ENCODE measurements at places on chromosomes 16 and 17.

- H3K27ac ChIP-seq: no peak overlapping the region
- H3K27me3 ChIP-seq: no peaks in the 10 kb centered on the region
Measured at GRCh38 chr17:17084941-17085340, 42.7 kb downstream of the MPRIP start.

GRCh38 chr16:24839347-24839972 lies 6.3 kb upstream of the SLC5A11 start:
- no peaks in the 10 kb centered on the region for H3K36me3 ChIP-seq
- H3K27ac ChIP-seq: no peak overlapping the region
- H3K4me3 ChIP-seq: no peak overlapping the region
- no peaks in the 10 kb centered on the region for H3K4me1 ChIP-seq
- no peak for DNase-seq

DNA sequence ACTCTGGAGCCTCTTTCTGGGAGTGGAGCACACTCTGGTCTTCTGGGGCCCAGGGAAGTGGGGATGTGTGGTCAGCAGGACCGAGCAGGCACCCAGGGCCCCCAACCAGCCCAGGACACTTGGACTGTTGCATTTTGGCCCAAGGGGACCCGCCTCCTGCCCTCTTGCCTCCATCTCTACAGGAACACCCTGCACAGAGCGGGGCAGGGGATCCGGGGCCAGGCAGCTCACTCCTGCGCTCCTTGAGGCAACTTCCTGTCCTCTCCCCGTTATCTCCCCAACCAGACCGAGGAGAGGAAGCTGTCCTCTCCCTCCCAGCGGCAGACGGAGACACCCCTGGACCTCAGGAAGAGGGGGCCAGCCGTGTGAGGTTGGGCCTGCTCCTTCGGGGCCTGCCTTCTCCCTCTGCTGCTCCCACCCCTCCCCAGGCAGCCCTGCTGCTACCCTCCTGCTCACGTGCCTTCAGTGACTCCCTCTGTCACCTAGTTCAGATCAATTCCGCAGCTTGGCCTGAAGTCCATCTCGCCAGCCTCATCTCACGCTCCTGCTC lies 10.0 kb upstream of the ATP2A3 start:
- no peak for DNase-seq
- H3K36me3 ChIP-seq: no peaks in the 10 kb centered on the region
- no peak overlapping the region for H3K27ac ChIP-seq
- H3K27me3 ChIP-seq: no peaks in the 10 kb centered on the region
- H3K4me1 ChIP-seq: peaks cover 8% of the 10 kb centered on the region
- H3K4me3 ChIP-seq: no peak overlapping the region

DNA sequence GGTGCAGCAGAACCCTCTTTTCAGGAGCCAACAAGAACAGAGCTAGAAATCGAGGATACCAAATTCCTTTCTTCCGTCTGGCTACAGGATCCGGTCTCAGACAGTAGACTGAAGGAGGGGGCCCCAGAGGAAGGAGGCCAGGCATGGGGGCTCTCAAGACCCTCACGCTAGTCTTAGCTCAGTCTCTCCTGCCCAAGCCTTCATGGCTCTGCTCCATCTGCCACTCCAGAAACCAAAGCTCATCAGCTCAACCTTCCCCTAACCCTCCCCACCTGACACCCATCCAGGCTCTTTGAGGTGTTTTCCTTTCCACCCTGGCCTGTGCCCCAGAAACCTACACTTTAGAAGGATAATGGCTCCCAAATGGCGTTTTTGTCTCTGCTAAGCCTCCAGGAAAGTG lies 6.2 kb upstream of the TMEM92 start:
- no peak overlapping the region for H3K4me3 ChIP-seq
- H3K36me3 ChIP-seq: no peaks in the 10 kb centered on the region
- H3K27ac ChIP-seq: no peak overlapping the region

GRCh38 chr17:42872251-42872965 lies 21.4 kb downstream of the AOC3 start:
- no peak overlapping the region for H3K4me3 ChIP-seq
- H3K4me1 ChIP-seq: no peaks in the 10 kb centered on the region
- DNase-seq: no peak
- H3K36me3 ChIP-seq: no peaks in the 10 kb centered on the region
- no peak overlapping the region for H3K27ac ChIP-seq

GRCh38 chr17:59331929-59332748 lies 684 bp downstream of the YPEL2 start:
- DNase-seq: peak; percentile 13
- peak overlapping the region; percentile 88 for H3K4me3 ChIP-seq
- H3K27ac ChIP-seq: no peak overlapping the region
- H3K27me3 ChIP-seq: no peaks in the 10 kb centered on the region

DNA sequence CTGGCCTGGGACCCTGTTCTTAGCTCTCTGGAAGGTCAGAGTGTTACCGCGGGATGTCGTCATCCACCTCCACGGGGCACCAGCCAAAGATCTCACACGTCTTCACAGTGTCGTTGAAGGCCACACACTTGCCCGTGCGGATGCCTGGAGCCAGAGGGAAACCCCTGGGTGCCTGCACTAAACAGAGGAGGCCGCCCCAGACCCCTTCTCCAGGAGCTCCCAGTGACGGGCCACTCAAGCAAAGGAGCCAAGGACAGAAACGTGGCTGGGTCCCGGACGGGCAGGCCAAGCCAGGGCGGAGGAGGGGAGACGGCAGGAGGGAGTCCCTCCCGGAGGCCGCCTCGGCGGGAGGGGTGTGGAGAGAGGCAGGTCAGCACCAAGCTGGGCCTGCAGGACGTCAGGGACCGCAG lies 11.0 kb upstream of the CAMKK1 start:
- no peaks in the 10 kb centered on the region for H3K4me1 ChIP-seq
- no peaks in the 10 kb centered on the region for H3K36me3 ChIP-seq
- no peaks in the 10 kb centered on the region for H3K27me3 ChIP-seq
- no peak overlapping the region for H3K27ac ChIP-seq
- no peak for DNase-seq

GRCh38 chr16:81739503-81739902 lies 39.6 kb upstream of the PLCG2 start:
- DNase-seq: no peak
- H3K36me3 ChIP-seq: no peaks in the 10 kb centered on the region
- no peak overlapping the region for H3K4me3 ChIP-seq
- no peak overlapping the region for H3K27ac ChIP-seq
- peaks cover 17% of the 10 kb centered on the region for H3K4me1 ChIP-seq
- H3K27me3 ChIP-seq: peaks cover 2% of the 10 kb centered on the region

- peaks cover 11% of the 10 kb centered on the region for H3K36me3 ChIP-seq
- no peaks in the 10 kb centered on the region for H3K27me3 ChIP-seq
- H3K4me1 ChIP-seq: peaks cover 13% of the 10 kb centered on the region
- DNase-seq: no peak
Measured at GRCh38 chr17:82582213-82582612, 62.7 kb downstream of the FOXK2 start.

DNA sequence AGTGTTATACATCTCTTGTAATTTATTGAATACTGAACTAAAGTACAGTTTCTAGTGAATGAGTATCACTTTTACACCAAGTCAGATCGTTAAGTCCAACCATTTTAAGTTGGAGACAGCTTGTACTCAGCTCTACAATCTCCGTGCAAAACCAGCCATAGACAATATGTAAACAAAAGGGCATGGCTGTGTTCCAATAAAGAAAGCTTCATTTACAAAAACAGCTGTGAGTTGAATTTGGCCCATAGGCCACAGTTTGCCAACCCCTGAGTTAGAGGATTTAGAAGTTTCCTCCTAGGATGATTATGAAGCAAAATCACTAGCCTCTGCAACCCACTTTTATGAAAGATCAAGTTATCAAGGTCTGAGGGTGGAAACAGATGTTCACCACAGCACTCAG lies 105.7 kb upstream of the RCVRN start:
- no peak overlapping the region for H3K27ac ChIP-seq
- no peaks in the 10 kb centered on the region for H3K36me3 ChIP-seq
- DNase-seq: no peak
- H3K4me1 ChIP-seq: no peaks in the 10 kb centered on the region
- H3K4me3 ChIP-seq: no peak overlapping the region

DNA sequence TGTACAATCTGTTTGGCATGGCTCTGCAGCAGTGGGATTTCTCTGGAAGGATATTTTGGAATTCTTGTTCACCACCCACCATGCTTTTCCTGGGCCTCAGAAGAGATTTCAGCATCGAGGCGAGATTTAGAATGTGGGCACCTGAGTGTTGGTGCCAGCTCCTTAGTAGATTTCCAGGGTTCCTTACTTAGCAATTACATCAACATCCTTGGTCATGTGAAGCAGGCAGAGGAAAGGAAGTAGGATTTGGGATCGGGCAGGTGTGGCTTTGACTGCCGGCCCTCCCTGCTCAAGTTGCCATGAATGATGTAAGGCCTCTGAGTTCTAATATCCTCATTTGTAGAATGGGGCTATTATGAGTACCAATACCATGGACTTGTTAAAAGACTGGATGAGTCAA lies 13.1 kb upstream of the RBFOX1 start:
- H3K27me3 ChIP-seq: no peaks in the 10 kb centered on the region
- DNase-seq: no peak
- no peaks in the 10 kb centered on the region for H3K36me3 ChIP-seq
- no peak overlapping the region for H3K27ac ChIP-seq
- H3K4me1 ChIP-seq: no peaks in the 10 kb centered on the region

DNA sequence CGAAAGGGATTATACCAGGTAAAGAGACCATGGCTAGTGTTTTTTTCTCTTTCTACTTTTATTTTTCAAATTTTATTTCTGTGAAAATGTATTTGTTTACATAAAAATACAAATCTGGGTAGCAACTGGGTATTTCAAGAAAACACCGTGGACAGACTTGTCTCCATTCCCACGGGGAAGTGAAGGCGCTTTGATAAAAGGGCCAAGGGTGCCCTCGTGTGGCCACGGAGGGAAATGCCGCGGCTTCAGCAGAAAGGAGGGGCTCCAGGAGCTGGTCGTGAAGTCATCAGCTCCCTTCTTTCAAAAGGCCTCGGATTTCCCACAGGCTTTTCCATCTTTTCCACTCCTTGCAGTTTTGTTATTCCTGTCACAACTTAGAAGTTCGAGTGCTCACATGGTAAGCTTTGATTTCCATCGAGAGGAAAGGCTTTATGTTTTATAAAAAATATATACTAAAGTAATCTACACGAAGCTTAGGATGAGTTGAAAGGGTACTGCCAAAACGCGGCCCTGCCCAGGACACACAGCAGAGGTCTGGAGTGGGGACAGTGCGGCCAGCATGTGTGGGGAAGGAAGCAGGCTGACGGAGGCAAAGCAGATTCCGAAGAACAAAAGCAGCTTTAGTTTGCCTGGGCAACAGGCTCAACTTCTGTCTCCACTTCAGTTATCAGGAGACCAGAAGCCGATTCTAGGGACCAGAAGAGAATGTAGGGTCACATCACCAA lies 15.3 kb upstream of the MNT start:
- peaks cover 3% of the 10 kb centered on the region for H3K4me1 ChIP-seq
- H3K27me3 ChIP-seq: no peaks in the 10 kb centered on the region

GRCh38 chr16:69199382-69199781 lies 12.4 kb downstream of the SNTB2 start:
- no peaks in the 10 kb centered on the region for H3K27me3 ChIP-seq
- H3K4me1 ChIP-seq: no peaks in the 10 kb centered on the region
- H3K36me3 ChIP-seq: no peaks in the 10 kb centered on the region

DNA sequence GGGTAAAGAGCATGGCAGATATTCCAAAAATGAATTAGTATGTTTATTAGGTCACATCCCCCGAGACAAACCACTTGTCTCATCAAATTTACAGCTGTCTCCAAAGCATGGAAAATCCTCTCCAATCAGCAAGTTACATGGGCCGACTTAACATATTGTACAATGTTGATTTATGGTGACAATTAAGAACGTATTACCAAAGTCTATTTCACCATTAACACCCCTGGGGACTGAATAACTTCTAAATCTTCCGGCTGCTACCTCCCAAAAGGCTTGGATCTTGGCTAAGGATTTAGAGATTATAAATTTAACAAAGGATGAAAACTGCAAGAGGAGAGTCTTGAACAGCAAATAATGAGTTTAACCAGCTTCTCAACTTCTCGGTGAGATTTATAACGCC lies 311.9 kb downstream of the NPIPA8 start:
- H3K27ac ChIP-seq: no peak overlapping the region
- DNase-seq: no peak
- H3K4me3 ChIP-seq: no peak overlapping the region
- H3K27me3 ChIP-seq: no peaks in the 10 kb centered on the region

DNA sequence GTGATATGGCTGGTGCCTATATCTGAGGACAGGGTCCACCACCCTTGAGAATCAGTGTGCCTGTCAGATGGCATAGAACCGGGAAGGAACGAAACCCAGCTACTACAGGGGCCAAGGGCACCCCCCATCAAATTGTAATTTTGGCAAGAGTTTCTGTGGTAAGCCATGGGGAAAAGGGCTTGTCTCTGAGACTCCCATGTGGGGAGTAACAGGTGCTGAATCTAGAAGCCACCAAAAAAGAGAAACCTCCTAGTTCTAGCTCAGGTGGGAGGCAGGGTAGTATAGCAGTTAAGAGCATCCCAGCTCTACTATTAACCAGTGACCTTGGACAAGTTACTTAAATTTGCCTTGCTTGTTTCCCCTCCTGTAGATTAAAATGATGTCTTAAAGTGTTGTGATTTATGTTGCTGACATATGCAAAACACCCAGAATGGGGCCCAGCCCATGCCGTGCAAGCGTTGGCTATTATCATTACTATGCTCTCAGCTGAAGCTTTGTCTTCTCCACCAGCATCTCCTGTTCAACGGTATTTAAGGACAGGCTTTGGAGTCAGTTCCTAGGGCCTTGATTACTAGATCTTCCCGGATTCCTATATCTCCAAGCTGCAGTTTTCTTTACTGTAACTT lies 210.7 kb upstream of the NLRP1 start:
- H3K36me3 ChIP-seq: no peaks in the 10 kb centered on the region
- H3K4me3 ChIP-seq: no peak overlapping the region
- no peak overlapping the region for H3K27ac ChIP-seq

GRCh38 chr17:82372249-82373071 lies 895 bp downstream of the UTS2R start:
- H3K4me1 ChIP-seq: peaks cover 12% of the 10 kb centered on the region
- peaks cover 66% of the 10 kb centered on the region for H3K27me3 ChIP-seq
- H3K36me3 ChIP-seq: no peaks in the 10 kb centered on the region
- H3K4me3 ChIP-seq: no peak overlapping the region
- H3K27ac ChIP-seq: no peak overlapping the region
- DNase-seq: no peak

- no peaks in the 10 kb centered on the region for H3K36me3 ChIP-seq
- no peak for DNase-seq
- no peaks in the 10 kb centered on the region for H3K4me1 ChIP-seq
- H3K4me3 ChIP-seq: no peak overlapping the region
- H3K27ac ChIP-seq: no peak overlapping the region
Measured at GRCh38 chr16:65054457-65054856, 67.4 kb downstream of the CDH11 start.
